Right lung (tissue), 10 donors: ENCODE measurements at places on chromosomes 2 and 18. TPM values are rescaled to one million over a fixed set of nuclear protein-coding genes. Genes with fewer than 3 reads are reported as not detected.

GRCh38 chr2:163347982-163348856 lies 387.6 kb downstream of the FIGN start:
- DNase-seq, result peak; percentile 72

DNA sequence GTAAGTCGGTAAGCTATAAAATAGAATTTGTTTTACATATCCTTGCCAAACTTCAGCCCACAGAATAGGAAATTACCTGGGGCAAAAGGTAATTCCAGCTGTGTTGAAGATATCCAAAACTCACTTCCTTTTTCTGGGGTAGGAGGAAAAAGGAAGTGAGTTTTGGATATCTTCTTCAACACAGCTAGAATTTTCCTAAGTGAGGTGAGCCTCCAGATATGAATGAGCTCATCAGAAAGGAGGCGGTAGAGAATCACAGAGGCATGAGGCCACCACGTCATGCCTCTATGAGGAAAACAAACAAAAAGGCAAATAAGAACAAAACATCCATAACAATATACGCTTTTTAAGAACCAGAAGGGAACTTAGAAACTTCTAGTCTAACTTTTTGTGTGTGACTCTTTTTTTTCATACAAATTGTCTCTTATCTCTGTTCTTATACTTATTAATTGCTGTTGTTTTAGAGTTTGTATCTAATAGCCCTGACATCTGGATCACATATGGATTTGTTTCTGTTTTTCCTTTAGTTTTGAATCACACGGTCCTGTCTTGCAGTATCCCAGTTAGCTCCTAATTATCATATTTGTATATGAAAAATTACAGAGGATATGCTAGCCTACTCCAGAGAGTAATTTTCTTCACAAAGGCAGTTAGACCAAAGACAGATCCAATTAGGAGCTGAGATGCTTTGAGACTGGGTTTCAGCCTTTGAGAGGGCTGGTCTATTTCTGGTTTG lies 104.5 kb downstream of the RBM43 start:
- no peak for DNase-seq

DNA sequence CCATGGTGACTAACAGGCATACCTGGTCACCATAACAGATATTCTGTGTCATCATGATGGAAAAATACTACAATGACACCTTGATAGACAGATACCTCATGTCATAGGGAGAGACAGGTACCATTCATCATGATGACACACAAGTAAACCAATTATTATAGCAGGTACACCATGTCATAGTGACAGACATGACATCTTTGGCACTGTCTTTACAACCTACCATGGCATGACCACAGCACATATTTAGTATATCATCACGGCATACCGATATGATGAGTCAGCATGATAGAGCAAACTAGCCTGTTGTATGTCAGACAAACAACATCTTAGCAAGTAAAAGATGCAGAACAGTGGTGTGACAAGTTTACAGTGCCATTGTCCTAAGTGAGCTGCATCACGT lies 101.3 kb upstream of the KLHL29 start:
- no peak for DNase-seq

The APCDD1 gene
- 145 TPM for polyA plus RNA-seq

GRCh38 chr2:135029481-135030134 lies 17.6 kb downstream of the MAP3K19 start:
- no peak for DNase-seq

GRCh38 chr2:51208521-51208920 lies 176.6 kb upstream of the NRXN1 start:
- DNase-seq, result no peak

DNA sequence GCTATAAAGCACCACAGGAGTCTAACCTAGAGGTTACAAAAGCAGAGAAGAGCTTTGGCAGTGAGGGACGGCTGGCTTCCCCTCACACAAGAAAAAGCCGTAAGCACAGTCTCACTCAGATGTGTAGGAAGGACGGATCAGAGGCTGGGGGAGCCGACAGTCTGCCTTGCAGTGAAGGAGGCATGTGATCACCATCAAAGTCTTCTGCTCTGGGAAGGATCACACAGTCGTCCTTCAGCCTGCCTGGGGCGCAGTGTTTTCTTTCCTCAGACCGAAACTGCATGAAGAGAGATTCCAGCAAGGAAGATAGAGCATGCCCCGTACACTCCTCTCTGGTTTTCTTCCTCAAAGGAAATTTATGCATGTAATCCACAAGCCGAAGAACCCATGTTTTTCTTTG lies 24.1 kb downstream of the GATA6 start:
- no peak for DNase-seq

The CROCC2 gene
- 0.95 TPM for polyA plus RNA-seq
